ENCODE measurements at places on chromosomes 12 and 14. TPM values are rescaled to one million over a fixed set of nuclear protein-coding genes. Genes with fewer than 3 reads are reported as not detected.

- H3K4me1 ChIP-seq = no peaks in the 10 kb centered on the region
- peaks cover 78% of the 10 kb centered on the region for H3K27me3 ChIP-seq
- H3K27ac ChIP-seq = no peak overlapping the region
- DNase-seq = no peak
- no peak overlapping the region for H3K4me3 ChIP-seq
Measured at GRCh38 chr12:53766881-53767280, 15.1 kb upstream of the CISTR start.

- H3K4me3 ChIP-seq = no peak overlapping the region
- H3K4me1 ChIP-seq = no peaks in the 10 kb centered on the region
- H3K36me3 ChIP-seq = no peaks in the 10 kb centered on the region
- no peak for DNase-seq
Measured at GRCh38 chr12:107264667-107265066, 171.3 kb upstream of the CRY1 start.

GRCh38 chr14:92897922-92898565 lies 24.9 kb upstream of the CHGA start:
- no peak for DNase-seq
- no peak overlapping the region for H3K27ac ChIP-seq
- H3K27me3 ChIP-seq = peaks cover 44% of the 10 kb centered on the region
- H3K4me1 ChIP-seq = peaks cover 6% of the 10 kb centered on the region
- H3K4me3 ChIP-seq = no peak overlapping the region

The GLT1D1 gene
- total RNA-seq = 0.66 TPM

The PPFIA2 gene
- total RNA-seq = 0.79 TPM

The ASB2 gene
- total RNA-seq = 130 TPM

Measured in heart right ventricle (tissue), 16 donors.